ENCODE measurements at places on chromosomes 11 and 22.

DNA sequence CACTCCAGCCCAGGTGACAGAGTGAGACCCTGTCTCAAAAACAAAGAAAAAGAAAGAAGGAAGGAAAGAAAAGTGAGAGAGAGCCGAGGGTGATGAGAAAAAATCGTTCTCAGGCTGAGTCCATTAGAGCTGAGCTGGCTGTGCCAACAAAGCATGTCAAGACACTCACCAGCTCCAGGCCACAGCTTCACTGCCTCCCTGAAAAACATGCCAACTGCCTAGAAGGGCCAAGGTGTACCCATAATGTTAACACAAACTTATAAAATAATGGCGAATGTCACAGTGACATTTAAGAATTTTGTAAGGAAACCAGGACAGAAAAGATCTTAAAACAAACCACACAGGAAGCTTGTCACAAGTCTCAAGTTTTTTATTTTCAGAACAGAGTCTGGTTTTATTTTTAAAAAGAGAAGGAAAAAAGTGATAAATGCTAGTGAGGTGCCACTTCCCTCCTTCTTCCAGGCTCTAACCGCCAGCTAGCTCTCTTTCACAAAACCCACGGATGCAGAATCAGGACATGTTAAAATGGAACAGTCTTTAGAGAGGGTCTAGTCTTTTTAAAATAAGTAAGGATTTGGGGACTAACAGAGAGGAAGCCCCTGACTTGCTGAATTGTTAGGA lies 5.1 kb downstream of the TMEM121B start:
- no peak for DNase-seq

DNA sequence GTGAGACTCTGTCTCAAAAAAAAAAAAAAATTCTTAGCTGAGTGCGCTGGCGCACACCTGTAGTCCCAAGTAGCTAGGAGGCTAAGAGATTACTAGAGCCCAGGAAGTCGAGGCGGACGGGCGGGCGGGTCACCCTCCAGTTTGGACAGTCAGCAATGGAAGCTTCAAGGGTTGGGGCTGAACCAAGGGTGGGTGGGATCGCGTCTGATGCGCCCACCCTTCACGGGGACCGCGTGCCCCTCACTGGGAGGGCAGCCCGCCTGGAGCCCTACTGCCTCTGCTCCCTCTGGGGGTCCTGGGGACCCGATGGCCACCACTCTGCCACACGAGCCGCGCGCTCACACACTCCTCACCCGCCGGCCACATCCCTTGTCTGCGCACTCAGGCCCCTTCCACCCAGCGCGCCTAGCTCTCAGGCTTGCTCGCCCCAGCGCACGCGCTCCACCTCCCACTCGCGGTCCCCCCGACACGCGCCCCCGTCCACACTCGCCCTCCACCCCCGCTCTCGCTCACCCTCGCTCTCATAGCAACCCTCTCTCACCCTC lies 494 bp downstream of the CHID1 start:
- peak; percentile 62 for DNase-seq

DNA sequence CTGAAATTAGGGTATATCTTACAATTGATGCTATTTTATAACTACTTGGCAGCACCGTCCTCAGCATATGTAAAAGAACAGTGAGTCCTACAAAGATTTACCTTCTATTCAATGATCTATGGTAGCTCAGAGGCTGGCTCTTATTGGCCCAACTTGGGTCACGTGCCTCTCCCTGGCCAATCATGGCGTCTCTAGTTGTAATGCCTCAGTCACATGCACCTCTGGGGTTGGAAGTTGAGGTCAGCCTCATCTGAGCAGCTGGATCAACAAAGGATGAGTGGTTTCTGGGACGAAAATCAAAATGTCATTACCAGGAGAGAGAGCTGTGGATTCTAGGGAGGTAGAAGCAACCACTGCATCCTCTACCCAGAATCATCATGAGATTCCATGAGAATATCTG lies 22.9 kb upstream of the ASPHD2 start:
- no peak for DNase-seq

- DNase-seq: no peak
Measured at GRCh38 chr11:123235656-123236261, 40.7 kb upstream of the CLMP start.

- peak; percentile 56 for DNase-seq
Measured at GRCh38 chr22:43110444-43110926, at the start of gene BIK. BIK (plus strand) TSS chr22:43110750; CDS start chr22:43124023, 13,273 bp downstream.

DNA sequence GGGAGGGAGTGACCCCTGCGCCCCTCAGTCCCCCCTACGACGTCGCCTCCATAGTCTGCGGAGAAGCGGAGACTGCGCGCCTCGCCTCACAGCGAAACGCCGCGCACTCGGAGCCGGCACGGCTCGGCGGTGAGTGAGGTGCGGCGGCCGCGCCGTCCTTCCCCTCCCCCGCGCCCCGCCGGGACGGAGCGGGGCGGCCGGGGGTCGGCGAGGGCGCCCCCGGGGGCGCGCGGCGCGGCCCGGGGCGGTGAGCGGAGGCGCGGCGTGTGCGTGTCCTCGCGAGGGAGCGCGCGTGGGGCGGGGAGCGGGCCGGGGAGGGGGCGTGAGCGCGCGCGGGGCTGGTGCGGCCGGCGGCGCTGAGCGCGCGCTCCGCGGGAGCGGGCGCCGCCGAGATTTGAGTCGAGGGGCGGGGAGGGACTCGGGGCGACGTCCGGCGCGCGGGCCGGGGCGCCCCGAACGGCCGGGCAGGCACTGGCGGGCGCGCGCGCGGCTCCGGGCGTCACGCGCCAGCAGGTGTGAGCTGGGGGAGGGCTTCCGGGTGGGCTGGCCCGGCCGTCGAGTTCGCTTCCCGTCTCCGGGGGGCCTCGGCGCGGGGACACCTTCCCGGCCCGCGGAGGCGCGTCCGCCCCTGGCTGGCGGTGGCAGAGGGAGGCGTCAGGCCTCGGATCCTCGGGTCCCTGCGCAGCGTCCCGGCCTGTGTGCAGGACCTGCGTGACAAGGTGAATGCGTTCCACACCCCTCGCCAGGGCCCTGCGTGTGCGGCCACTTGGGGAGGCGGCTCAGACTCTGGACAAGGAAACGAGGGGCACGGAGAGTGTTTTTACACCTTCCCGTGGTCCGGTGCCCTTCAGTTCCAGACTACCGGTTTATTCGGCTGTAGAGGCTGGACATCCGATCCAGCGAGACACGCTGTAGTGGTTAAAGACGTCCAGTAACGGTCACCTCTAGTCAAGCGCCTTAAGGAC lies 50.4 kb downstream of the FAM83F start:
- peak; percentile 71 for DNase-seq

Measured in GM12892 (cell line).